Astrocyte of the spinal cord (primary cell): ENCODE measurements at places on chromosomes 7 and 10.
A peak's percentile ranks its signal among the peaks of the same experiment; 100 is the strongest.

DNA sequence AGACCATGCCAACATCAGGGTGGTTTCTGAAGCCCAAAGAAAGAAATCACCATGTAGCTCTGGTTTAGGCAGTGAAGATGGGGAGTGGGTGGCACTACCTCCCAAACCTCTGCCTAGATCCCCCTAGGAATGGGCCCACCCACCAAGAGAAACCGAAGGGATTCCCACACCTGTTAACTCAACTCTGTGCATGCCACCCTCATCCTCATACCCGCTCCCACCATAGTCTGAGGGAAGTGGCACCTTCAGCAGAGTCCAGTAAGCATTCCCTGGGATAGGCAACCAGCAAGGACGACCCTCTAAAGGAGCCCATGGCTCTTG is 1.7 kb upstream of the PLXNA4 start:
- no peak for DNase-seq

DNA sequence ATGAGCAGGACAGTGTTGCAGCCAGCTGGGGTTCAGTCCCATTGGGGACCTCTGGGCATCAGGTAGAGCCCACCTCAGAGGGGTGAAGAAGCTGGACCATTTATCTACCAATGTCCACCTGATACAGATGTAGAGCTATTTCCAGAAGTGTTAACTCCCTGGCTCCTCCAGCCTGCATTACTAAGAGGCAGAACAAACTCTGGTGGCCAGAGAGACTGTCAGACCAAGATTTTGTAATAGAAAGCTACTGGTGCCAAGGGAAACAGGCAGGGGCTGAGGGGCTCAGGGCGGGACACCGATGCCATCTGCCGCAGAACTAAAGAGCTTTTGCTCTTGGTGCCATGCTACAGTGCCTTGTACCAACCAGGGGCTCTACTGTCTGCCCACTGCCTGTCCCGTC is 268.2 kb upstream of the HABP2 start:
- no peak for DNase-seq

DNA sequence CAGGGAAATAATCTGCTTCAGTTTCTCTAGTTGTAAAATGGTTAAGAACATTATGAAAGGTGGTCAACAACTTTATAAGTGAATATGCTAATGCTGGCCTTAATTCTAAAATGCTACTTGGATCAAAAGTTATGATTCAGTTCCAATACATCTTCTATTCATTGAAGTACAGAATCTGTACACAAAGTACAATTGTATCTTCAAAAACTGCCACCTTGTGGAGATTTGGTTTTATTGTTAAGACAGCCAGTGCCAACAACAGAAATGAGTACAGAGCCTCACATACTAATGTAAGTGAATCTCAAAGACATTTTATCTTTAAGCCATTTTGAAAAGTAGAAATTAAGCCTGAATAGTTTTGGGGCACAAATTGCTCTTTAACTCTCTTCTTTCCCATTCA is 194.0 kb downstream of the CFTR start:
- peak; percentile 64 for DNase-seq

- DNase-seq, result no peak
These were observed 66.5 kb downstream of the RBM20 start for GRCh38 chr10:110710621-110711020.

- DNase-seq, result no peak
These were observed 102.2 kb downstream of the RNF216 start for GRCh38 chr7:5679048-5679812.

DNA sequence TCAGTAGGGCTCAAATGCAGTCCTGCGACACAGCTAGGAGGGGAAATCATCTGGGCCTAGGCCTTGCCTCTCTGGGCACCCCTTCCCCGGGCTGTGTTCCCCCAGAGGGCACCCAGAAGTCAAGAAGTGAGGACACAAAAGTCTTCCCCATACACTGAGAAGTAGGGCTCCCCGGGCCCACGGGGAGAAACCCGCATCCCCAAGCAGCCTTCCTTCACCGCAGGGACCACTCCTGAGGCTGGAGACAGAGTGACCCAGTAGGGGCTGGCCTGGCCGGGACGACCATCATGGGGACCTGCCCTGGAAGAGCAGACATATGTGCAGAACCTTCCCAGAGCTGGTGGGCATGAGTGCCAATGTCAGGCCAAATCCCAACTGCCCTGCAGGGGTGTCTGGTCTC is 163.5 kb downstream of the GFRA1 start:
- DNase-seq, result no peak

DNA sequence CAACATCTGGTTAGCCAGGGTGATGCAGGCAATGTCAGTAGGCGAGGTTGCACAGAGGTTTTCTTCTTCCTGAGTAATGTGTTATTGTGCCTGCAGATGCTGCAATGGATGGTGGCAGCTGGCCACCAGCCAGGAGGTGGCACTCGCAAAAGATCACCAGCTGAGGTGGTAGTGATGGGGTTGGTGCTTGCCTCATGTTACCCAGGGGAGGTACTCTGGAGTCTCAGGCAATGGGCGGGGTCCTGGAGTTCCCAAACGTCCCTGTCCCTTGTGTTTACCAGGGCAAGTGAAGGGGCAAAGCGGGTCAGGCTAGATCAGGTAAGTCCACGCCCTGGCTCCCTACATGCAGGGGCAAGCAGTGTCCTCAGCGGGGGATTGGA is 21.1 kb downstream of the CLRN3 start:
- no peak for DNase-seq

DNA sequence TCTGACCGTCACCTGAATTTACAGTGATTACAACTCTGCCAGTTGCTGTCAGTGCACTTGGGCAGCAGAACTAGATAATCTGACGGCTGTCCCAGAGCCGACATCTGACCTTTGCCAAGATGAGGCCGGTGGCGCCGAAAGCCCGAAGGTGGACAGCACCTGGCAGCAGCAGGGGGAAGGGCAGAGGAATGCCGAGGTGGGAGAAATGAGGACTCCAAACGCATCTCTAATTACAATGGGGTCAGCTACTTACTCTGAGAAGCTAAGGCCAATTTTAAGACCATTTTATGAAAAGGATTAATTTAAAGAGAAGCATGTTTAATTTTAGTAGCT is 33.8 kb downstream of the TRIM8 start:
- no peak for DNase-seq

DNA sequence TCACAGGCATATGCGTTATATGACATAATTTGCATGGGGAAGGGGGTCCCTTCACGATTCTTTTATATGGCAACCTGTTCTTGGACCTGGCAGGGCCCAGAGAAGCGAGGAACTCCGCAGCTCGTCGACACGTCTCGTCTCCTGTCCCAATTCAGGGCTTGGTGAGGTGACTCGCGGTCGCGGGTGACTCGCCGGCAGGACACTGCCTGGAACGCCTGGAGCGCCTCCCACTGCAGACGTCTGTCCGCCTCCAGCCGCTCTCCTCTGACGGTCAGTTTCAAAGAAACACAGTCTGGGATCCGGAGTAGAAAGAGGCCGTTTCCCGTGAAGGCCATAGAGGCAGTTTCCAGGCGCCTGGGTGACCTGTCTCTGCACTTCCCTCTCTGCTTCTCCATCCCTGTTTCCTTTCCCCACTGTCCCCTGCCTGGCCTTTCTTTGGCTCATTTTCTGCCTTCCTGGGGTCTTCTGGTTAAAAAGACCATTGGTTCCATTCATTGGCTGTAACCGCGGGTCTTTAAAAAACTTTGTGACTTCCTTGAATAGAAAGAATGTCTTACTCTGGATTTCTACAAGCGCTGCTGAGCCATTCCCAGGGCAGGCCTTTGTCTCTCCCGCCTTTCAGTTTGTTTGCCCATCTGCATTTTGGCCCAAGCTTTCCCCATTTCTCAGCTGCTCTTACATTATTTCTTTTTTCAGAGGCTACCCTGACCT is 1.2 kb downstream of the UPP1 start:
- DNase-seq, result peak; percentile 45

GRCh38 chr10:32149252-32149955 is 93.2 kb upstream of the KIF5B start:
- DNase-seq, result peak; percentile 96

GRCh38 chr7:26369593-26369992 is 77.9 kb downstream of the SNX10 start:
- peak; percentile 54 for DNase-seq

DNA sequence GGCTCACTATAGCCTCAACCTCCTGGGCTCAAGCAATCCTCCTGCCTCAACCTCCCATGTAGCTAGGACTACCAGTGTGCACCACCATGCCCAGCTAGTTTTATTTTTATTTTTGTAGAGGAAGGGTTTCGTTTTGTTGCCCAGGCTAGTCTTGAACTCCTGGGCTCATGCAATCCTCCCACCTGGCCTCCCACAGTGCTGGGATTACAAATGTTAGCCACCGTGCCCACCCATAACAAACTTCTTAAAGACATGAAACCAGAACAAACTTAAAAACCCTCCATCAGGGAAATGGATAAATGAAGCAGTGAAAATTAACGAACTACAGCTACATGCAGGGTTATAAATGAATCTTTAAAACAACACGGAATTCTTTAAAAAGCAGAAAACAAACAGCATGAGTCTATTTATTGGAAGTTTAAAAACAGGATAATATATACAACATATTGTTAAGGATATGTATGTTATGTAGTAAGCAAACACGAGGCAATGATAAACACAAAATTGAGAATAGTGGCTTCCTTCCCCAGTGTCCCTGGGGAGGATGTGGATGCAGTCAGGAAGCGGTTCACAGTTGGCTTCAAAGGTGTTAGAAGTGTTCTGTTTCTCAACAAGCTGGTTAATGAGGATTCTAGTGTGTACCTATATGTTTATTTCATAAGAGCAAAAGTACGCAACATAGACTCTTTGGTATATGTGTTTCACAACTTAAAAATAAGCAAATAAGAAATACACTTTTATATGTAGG is 128.2 kb upstream of the IMMP2L start:
- DNase-seq, result no peak

DNA sequence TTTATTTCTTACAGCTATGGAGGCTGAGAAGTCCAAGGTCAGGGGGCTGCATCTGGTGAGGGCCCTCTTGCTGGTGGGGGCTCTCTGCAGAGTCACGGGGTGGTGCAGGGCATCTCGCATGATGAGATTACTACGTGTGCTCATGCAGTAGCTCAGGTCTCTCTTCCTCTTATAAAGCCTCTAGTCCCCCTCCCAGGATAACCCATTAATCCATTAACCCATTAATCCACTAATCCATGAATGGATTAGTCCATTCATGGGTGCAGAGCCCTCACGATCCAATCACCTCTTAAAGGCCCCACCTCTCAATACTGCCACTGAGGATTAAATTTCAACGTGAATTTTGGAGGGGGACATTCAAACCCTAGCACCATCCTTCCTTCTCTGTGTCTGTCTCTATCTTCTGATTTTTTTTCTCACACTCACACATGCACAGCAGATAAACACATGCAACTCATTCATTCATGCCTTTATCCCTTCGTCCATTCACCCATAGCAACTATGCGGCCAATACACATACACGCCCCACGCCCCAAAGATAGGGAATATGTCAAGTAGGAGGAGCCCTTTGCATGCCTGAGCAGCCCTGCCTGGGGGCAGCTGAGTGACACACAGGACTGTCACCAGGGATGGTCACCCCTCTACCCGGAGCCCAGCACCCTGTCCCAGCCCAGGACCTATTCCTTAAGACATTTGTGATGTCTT is 86.5 kb downstream of the C10orf105 start:
- DNase-seq, result no peak
